Fibroblast of skin of right quadriceps (primary cell): ENCODE measurements at places on chromosomes 13 and 19.
A peak's percentile ranks its signal among the peaks of the same experiment; 100 is the strongest.

DNA sequence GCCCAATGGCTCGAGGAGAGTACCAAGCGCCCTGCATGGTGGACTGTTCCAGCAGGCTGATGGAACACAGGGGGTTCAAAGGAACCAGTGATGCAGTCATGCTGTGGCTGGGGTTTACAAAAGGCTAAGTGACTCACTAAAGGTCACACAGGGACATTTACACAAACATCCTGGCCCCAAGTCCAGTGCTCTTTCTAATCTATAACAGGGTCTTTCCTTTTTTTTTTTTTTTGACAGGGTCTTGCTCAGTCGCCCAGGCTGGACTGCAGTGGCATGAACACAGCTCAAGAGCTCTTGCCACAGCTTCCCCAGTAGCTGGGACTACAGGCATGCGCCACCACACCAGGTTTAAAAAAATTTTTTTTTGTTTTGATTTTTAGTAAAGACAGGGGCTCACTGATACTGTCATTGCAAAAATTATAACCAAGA lies 2.8 kb upstream of the SLC25A15 start:
- DNase-seq, result no peak

DNA sequence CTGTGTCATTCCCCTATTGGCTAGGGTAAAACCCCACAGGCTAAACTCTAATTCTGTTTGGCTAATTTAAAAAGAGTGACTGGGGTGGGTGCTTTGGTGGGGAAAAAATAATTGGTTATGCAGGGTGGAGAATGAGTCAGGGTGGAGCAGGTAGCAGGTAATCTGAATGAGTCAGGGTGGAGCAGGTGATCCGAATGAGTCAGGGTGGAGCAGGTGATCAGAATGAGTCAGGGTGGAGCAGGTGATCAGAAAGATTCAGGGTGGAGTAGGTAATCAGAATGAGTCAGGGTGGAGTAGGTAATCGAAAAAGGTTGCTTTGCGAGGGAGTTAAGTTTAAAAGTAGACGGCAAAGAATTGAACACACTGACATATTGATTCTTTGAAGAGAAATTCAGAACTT lies 1218.8 kb upstream of the ATXN8OS start:
- no peak for DNase-seq

GRCh38 chr13:36480726-36481427 lies 48.6 kb downstream of the CCNA1 start:
- DNase-seq, result no peak

- DNase-seq, result no peak
Measured at GRCh38 chr13:30648522-30649012, 30.8 kb downstream of the USPL1 start.

GRCh38 chr19:46809534-46810272 lies 21.3 kb upstream of the SLC1A5 start:
- no peak for DNase-seq

GRCh38 chr13:50467156-50468110 lies 376.1 kb downstream of the DLEU7 start:
- DNase-seq, result peak; percentile 50

DNA sequence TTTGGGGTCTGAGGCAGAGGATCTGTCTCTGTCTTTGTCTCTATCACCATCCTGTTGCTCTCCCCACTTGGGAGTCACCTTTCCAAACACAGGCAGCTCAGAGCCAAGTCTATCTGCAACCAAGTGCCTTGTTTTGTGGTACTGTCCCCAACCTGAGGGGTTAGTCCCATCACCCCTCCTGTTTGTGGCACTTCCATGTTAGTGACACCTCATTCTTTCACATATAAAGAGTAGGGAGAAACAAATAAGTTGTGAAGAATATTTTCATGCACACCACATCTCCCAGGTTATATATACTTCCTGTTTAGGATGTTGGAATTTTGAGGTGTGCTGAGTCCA lies 3.7 kb downstream of the GDF15 start:
- no peak for DNase-seq

DNA sequence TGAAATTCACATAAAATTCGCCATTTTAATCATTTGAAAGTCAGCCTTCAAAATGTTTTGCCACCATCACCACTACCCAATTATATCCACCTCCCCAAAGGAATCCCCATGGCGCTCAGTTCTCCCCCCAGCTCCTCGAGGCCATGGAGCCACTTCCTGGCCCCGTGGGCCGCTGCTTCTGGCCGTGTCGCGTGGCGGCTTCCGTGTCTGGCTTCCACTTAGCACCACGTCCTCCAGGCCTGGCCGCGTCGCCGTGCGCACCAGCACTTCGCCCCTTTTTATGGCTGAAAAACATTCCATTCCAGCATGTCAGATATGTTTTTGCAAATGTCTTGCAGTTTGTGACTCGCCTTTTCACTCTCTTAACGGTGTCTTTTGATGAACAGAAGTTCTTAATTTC lies 46.7 kb upstream of the DCUN1D2 start:
- no peak for DNase-seq

- DNase-seq, result no peak
Measured at GRCh38 chr13:35808846-35809245, 322.3 kb downstream of the DCLK1 start.

DNA sequence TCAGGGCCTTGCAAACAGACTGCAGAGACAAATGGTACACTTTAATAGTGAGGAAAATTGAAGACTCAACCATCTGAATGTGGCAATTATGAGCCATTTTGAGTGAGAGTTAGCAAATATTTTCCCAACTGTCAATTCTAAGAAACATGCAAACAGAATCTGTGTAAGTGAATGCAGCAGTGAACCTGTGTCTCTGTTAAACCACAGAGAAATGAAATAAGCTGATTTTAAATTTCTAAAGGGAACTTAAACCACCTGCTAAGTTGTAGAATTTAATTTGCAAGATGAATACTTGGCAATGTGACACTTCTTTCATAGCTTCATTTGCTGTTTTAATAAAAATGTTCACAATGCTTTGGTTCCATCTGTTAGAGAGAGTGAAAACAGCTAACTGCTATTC lies 42.0 kb upstream of the TDRD3 start:
- no peak for DNase-seq

DNA sequence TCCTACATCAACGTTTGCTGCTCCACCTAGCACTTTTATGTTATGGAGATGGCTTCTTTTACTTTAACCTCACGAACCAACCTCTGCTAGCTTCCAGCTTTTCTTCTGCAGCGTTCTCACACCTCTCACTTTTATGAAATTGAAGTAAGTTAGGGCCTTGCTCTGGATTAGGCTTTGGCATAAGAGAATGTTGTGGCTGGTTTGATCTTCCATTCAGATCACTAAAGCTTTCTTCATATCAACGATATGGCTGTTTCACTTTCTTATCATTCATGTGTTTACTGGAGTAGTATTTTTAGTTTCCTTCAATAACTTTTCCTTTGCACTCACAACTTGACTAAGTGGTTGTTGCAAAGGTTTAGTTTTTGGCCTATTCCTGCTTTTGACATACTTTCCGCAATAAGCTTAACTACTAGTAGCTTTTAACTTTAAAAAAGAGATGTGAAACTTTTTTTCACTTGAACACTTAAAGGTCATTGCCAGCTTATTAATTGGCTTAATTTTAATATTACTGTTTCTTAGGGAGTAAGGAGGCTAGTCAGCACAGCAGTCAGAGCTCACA lies 60.0 kb upstream of the SPRY2 start:
- DNase-seq, result no peak
